ENCODE measurements at places on chromosomes 13 and 19.

DNA sequence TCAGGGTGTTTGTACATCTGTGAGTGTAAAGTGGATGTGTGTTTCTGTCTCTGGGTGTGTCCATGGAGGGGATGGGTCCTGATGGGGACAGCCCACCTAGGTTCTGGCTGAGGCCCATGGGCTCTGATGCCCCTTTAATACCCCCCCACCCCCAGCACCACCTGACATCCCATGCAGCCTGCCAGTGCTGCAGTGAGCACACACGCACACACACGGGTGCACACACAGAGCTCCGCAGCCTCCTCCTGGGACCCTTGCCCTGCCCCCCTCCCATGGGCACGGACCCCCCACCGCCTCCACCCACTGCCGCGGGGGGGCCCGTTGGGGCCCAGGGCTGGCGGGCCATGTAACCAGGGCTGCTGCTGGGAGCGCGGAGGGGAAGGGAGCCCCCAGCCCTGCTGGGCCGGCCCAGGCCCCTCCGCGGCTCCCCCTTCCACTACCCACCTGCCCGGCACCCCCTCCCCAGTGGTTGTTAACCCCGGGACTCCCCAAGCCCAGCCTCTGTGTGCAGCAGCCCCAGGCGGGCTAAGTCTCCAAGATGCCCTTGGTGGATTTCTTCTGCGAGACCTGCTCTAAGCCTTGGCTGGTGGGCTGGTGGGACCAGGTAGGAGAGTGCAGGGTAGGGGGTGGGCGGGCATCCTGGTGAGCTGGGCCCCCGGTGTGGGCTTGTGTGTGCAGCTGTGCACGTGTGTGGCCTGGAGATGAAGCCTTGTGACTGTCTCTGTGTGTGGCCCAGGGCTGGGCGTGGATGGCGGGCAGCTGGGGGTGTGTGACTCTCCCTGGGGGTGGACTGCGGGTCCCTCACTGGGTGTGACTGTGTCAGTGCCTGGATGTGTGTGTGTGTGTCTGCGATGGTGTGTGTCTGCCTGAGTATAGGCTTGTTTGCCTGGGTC lies 32.6 kb downstream of the PDE4A start:
- no peak for DNase-seq

GRCh38 chr19:45250216-45250831 lies 747 bp upstream of the MARK4 start:
- no peak for DNase-seq

- peak; percentile 87 for DNase-seq
Measured at GRCh38 chr19:4811328-4812131, 20.0 kb downstream of the TICAM1 start.

DNA sequence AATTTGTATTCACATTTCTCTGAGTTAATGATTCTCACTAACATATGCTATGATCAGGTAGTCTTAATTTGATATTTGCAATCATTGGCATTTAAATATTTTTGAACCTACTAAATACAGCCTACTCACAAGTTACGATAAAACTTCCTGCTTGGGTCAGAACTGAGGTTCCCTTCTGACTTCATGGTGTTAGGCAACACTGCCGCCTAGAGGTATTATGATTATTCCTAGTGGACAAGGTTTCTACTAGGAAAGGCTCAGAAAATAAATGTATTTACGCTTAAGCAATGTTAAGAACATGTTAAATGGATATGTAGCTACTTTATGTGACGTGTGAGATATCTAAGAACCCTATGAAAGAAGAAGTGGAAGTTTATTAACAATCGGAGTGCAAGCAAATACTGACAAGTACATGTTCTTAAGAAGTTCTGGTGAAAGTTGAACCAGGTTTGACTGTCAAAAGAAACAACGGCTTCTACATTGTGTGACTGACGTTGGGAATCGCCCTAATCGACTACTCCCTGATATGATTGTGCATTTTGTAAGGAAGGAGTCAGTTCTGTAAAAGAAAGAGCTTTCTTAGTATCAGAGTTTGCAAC lies 1395.8 kb downstream of the SLITRK5 start:
- DNase-seq, result peak; percentile 30

DNA sequence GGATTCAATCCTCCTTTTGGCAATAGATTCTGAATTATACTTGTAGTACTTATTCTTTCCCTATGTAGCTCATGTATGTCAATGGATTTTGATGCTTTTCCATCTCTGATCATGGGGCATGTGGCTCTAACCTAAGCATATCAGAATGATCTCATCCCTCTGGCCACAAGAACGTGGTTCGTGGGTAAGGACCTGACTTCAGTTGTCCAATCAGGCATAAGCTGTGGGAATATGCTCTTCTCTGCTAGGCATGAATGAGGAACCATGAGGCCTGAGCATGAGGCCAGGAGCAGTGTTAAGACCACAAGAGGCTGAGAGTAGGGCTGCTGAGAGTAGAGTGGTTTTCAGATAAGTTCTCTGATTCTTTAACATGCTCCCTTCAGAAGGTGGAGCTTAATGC lies 292.4 kb upstream of the TSHZ3 start:
- DNase-seq, result no peak

GRCh38 chr13:106440866-106441265 lies 94.6 kb downstream of the EFNB2 start:
- DNase-seq, result no peak

GRCh38 chr19:3612330-3612729 lies 5.7 kb upstream of the TBXA2R start:
- DNase-seq, result no peak

GRCh38 chr19:55014714-55015113 lies 23.4 kb downstream of the GP6 start:
- DNase-seq, result peak; percentile 19

GRCh38 chr13:111315347-111315995 lies 5.0 kb upstream of the TEX29 start:
- DNase-seq, result no peak

- DNase-seq, result no peak
Measured at GRCh38 chr13:28041501-28041900, 53.0 kb upstream of the URAD start.

DNA sequence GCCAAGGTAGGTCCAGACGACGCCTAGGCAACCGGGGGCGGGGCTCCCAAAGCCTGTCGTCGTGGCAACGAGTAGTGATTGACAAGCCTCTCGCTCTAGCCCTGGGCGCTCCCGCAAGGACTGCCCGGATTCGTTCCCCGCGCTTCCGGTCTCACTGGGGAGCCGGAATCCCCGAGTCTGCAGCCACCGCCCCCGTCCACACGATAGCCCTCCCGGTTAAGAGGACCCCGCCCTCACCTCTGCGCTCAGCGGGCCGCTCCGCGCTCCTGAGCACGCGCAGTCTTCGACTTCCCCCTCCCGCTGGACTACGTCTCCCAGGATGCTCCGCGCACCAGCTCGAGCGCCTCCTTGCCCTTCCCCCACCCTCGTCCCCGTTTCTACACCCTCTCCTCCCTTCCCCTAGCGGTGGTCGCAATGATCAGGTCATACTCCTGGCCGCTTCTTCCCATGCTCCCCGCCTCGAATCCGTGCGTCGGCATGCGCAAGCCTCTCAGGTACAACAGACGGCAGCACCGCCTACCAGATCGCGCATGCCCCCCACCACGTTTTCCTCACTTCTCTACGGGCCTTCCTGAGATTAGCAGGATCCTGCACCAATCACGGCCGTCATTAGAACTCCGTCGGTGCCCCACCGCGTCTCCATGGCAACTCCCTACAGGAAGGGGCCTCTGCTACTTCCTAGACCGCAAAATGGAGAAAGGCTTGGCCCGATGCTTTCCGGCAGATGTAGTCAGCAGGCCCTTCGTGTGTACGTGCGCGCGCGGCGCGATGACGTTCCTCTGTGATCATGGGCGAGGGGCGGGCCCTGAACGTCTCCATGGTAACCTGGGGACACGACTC lies at the start of gene MZF1:
Gene MZF1, minus strand, starts transcription at position 518 of the 840 bp plus-strand sequence. CDS start 1,946 bp downstream, outside the sequence.
- DNase-seq, result peak; percentile 100

DNA sequence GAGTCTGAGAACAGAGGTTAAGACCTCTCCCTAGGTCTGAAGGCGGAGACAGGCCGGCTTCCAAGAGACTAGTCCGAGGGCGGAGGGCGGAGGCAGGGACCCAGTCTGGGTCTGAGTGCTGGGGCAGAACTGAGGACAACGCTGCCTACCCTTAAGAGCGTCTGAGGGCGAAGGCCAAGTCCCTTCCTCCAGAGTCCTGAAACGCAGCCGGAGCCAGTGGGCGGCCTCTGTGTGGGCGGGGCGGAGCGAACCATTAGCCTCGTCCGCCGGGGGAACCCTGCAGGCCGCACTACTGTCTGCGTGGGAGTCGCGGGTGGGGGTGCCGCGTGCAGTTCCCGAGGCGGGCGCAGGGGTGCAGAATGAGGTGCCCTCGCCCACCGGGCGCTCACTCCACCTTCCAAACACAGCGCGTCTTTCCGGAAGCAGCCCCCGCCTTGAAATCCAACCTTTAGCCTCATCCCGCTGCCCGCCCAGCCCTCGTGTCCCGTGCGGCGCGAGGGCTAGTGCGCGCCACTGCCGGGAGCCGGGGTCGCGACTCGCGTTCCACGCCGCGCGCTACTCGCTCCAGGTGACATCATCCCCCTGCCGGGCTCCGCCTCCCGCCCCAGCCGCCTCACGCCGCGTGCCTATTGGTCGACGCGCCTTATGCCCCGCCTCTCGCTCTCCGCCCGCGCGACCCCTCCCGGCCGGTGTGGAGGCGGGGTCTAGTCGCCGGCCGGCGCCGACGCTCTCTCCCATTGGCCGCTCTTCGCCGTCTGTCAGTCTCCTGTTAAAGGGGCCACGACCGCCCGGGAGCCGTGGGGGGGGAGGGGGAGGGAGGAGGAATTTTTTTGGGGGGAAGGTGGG lies at the start of gene C19orf73:
Gene C19orf73, minus strand, starts transcription at position 579 of the 846 bp plus-strand sequence. Its CDS starts 121 bp downstream, at position 458.
- DNase-seq, result peak; percentile 97

DNA sequence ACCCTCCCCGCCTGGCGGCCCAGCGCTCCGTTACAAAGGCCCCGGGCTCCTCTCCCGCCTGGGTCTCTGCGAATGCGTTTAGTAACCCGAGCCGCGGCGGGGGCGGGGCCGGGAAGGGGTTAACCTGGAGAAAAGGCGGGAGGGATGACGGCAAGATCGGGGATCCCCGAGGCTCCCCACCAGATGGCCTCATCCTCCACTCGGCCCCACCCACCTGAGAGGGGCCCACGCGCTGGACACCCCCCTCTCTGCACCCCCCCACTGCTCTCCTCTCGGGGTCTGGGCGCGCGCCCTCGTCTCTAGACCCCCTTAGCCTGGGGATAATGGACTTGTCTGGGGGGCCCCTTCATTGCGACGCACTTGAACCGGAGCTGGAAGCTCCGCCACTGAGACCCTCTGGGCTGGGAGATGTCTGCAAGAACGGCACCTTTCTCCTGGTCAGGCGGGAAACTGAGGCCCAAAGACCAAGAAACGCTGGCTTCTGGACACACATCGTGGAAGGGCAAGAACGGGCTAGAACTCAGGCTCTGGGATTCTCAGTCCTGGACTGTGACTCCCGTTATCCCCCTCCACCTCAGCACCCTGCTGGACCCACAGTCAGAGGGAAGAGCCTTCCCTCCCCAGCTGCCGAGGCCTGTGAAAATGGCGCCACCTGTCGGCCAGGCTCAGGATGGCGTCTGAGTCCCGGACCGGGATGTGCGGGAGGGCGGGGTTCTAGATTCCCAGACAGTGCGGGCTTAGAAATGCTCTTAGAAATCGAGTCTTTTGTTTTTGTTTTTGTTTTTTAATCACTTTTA lies 2.9 kb upstream of the LTBP4 start:
- peak; percentile 85 for DNase-seq

GRCh38 chr19:17305517-17306284 lies at the start of gene MRPL34:
Gene MRPL34 (plus strand): TSS chr19:17305872. CDS start chr19:17305893, 21 bp downstream.
- DNase-seq, result peak; percentile 99

DNA sequence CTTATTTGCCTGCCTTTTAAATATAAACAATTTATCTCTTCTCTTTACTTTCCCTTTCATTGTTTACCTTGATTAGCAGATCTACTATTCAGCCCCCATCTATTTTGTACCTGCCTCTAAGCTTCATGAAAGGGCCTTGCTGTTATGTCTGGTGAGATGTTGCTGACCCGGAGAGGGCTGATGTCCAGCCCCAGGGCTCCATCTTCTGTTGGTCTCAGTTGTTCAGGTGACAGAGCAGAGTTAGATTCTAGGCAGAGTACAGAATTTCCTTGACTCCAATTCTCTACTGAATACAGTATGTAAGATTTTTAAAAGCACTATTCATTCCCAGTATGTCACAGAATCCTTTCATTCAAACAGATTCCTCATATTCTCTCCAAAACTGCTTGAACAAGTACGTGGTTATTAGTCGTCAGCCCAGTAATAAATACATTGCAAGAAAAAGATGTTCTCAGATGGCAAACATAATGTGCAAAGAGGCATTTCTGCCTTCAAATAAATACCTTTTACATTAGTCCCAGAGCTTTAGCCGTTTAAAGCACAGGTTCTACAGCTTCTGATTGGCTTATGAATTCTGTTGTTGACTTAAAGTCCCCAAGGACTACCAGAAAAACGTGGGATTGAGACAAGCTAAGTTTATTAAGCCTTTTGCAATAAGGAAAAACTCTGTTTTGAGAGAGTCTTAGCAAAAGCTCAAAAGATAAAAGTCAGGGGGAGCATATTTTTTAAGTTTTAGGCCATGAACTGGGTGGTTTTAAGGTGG lies 159.1 kb downstream of the GPC5 start:
- DNase-seq, result no peak

DNA sequence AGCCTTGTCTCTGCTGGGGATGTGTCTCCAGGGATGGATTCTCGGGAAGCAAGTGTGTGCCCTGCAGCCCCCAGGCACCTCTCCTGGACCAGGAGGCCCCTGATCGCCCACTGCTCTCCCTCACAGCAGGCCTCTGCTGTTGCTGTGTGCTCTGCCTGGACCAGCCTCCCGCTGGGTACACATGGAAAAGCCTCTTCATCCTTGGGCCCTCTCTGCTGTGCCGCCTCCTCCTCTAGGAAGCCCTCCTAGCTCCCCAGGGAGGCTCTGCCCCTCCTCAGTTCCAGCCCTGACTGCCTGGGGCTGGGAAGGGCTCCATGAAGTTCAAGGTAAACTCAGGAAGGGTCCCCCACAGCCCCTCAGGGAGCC lies 12.0 kb downstream of the NDUFA11 start:
- no peak for DNase-seq

DNA sequence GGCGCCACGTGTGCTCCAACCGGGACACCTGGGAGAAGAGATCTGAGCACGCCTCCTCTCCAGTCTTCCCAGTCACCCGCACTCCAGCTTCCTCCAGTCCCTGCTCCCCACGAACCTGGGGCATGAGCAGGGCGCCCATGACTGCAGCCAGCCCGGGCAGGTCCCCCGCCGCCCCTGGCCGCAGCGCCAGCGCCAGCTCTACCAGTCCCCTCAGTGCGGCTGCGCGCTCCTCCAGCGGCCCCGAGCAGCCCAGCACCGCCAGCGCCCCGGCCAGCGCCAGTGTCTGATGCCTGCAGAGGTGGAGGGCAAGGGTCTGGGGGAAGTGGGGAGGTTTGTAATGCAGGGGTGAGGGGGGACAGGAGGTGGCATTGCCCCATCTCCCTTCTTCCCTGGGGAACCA lies 13.1 kb downstream of the SH2D3A start:
- DNase-seq, result no peak

DNA sequence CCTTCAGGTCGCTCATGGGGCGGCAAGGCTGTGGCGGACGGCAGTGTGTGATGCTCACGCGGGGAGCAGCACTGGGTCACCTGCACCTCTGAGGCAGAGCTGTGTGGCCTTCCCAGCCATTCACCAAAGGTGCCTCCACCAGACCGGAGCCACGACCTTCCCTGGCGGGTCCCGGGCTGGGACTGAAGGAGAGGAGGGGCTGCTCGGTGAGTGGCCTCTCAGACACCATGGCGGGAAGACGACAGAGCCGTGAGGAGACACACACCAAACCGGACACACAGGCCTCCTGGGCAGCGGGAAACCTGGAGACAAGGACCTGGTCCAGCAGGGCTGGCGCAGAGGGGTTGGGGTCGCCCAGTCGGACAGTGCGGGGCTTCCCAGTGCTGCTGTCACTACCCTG lies 7.5 kb downstream of the MCF2L start:
- DNase-seq, result no peak

GRCh38 chr13:29855784-29856183 lies 5.4 kb upstream of the UBL3 start:
- no peak for DNase-seq

- DNase-seq, result no peak
Measured at GRCh38 chr19:45630463-45630862, 8.7 kb downstream of the EML2 start.
